ENCODE measurements at places on chromosomes 12 and 14. TPM values are rescaled to one million over a fixed set of nuclear protein-coding genes. Genes with fewer than 3 reads are reported as not detected.
A peak's percentile ranks its signal among the peaks of the same experiment; 100 is the strongest.

GRCh38 chr14:103509864-103510723, 12.5 kb downstream of the CKB start:
- no peak overlapping the region for H3K4me3 ChIP-seq
- no peaks in the 10 kb centered on the region for H3K27me3 ChIP-seq
- peaks cover 7% of the 10 kb centered on the region for H3K36me3 ChIP-seq
- DNase-seq = no peak
- H3K4me1 ChIP-seq = peaks cover 8% of the 10 kb centered on the region

GRCh38 chr12:14984036-14984435, 11.2 kb downstream of the PDE6H start:
- H3K27me3 ChIP-seq = no peaks in the 10 kb centered on the region
- H3K27ac ChIP-seq = no peak overlapping the region
- no peak overlapping the region for H3K4me3 ChIP-seq
- H3K4me1 ChIP-seq = no peaks in the 10 kb centered on the region
- no peaks in the 10 kb centered on the region for H3K36me3 ChIP-seq

DNA sequence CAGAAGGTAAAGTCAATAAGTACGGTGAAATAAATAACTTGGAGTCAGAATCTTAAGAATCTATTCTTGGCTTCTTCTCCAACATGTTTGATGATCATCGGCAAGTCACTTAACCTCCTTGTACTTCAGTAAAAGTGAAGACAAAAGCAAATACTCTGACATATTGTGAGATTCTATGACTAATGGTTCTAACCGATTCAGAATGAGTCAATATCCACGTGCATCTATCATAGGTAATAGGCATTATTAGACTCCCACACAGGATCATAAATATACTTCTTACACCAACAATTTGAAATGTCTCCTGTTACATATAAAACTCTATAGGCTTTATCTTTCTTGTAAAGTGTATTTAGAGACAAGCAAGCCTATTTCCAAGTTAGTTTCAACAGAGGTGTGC, 144.4 kb upstream of the ATXN7L3B start:
- no peaks in the 10 kb centered on the region for H3K36me3 ChIP-seq
- H3K27me3 ChIP-seq = no peaks in the 10 kb centered on the region
- H3K4me3 ChIP-seq = no peak overlapping the region
- no peaks in the 10 kb centered on the region for H3K4me1 ChIP-seq
- DNase-seq = no peak

DNA sequence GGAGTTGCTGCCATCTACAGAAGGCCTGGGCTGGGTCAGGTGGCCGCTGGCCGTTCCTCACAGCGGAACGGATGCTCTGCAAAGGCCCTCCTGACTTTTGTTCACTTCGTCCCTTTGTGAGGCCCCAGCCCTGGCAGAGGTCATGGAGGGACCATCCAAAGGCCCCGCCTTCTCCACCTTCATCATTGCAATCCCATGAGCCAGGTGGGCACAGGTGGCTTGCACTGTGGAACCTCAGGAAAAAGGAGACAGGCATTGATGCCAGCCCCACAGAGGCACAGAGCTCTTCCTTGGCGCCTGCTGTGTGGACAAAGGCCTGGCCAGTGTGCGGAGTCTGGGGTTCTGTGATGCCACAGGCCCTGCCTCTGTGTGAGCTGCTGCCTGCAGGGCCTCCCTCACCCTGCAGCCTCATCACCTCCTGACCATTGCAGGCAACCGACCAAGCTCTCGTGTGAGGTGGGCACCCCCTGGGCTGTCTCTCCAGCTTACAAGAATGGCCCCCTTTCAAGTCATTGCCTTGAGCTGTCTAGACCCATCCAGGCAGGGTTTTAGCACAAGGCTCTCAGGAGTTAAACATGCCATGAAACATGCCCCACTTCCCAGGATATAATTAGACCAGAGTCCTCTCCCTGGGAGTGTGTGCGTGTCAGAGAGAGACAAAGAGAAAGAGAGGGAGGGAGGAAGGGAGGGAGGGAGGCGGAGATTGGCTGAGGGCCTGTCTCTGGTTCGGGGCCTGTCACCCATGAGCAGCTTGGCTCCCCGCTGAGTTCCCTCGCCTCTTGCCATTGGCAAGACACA, 19.3 kb downstream of the NFKBIA start:
- peak; percentile 77 for DNase-seq
- H3K27me3 ChIP-seq = no peaks in the 10 kb centered on the region
- peaks cover 10% of the 10 kb centered on the region for H3K4me1 ChIP-seq

DNA sequence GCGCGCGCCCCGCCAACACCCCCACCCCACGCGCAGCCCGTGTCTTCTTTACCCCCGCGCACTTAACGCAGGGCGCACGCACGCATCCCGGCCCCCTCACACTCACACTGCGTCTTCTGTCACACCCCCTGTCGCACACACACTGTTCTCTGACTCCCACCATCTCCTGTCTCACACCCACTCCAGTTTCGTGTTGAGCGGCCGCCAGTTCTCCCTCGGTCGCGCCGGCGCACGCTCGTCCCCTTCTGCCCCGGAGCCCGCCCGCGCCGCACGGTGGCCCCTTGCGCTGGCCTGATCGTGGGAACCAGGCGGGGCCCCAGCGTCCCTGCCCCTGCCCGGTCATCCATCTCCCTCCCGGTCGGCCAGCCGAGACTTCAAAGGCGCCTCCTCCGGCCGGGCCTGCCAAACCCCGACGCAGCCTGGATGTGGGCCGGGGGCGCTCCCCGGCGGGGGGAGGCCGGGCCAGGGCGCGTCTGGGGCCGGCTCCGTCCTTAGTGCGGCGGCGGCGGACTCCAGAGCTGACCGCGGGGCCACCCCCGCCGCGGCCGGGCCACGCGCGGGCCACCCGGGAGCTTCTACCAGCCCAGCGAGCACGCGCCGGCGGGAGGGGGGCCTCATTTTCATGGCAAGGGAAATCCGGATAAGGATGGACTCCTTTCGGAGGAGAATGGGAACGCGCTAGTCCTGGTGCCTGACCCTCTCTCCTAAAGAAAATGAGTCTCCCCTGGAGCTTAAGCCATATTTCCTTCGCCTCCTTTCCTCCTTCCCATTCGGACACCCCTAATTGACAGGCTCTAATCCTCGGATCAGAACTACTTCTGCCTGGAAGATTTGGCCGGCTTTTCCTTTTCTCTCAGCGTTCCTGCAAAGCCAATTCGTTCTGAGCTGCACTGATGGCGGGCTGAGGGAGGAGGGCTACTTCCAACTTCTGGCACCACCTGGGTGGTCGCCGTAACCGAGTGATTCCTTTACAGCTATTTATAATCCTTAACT, 82.0 kb upstream of the HMGA2 start:
- H3K36me3 ChIP-seq = no peaks in the 10 kb centered on the region
- no peak for DNase-seq
- peak overlapping the region; percentile 63 for H3K4me3 ChIP-seq
- no peaks in the 10 kb centered on the region for H3K4me1 ChIP-seq
- peaks cover 13% of the 10 kb centered on the region for H3K27me3 ChIP-seq
- H3K27ac ChIP-seq = no peak overlapping the region

GRCh38 chr12:52195065-52195730, 3.4 kb upstream of the KRT80 start:
- peaks cover 4% of the 10 kb centered on the region for H3K4me1 ChIP-seq
- no peaks in the 10 kb centered on the region for H3K27me3 ChIP-seq
- H3K4me3 ChIP-seq = no peak overlapping the region
- H3K36me3 ChIP-seq = no peaks in the 10 kb centered on the region
- DNase-seq = no peak

- H3K27me3 ChIP-seq = no peaks in the 10 kb centered on the region
- no peaks in the 10 kb centered on the region for H3K4me1 ChIP-seq
- H3K36me3 ChIP-seq = no peaks in the 10 kb centered on the region
- no peak overlapping the region for H3K27ac ChIP-seq
- peak; percentile 22 for DNase-seq
Measured at GRCh38 chr12:96015672-96016071, 19.5 kb upstream of the HAL start.

GRCh38 chr12:42761086-42761485, 171.5 kb upstream of the PRICKLE1 start:
- no peaks in the 10 kb centered on the region for H3K4me1 ChIP-seq
- no peak overlapping the region for H3K4me3 ChIP-seq

PLCZ1 gene
- not detected for total RNA-seq

PPM1H gene
- 7.4 TPM for total RNA-seq
